ENCODE measurements at places on chromosomes 13 and 19.

DNA sequence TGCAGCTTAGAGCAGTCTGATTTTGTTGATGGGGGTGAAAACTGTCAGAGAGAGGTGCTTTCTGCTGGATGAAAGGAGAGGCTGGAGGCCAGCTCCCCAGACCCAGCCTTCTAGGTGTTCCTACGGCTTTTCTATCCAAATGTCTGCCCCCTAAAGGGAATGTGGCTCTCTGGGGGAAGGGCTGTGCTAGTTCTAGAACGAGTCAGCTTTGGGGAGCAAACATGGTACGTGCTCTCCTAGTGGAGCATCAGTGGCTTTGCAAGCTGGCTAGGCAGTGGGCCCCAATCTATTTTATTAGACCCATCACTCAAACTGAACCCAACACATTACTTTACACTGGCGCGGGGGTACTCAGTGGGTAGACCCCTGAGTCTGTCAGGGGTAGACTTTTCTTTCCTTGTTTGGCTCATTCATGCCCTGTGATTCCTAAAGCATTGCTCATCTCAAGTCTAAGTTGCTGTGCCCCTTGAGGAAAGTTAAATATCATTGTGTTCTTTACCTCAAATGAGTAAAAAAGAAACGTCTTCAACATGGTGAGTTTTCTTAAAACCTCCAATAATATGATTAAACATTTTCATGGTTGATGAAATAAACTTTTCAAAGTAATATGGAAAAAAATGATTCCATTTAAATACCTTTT, 254.9 kb downstream of the DLEU7 start:
- DNase-seq = no peak

DNA sequence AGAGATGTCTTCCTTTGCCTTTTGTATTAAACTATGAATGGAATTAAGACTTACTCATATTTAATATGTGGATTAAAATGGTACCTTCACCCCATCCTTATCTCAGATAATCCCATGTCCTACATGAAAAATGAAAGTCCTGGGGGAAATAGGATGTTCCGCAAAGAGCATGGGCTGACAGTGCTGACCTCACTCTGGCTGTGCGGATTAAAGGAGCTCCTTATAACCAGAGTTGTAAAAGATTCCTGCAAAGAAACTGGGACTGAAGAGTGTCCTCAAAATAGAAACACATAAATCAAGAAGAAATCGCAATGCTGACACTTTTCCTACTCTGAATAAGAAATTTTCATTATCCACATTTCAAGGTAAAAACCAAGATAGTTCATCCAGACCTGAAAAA, 384.5 kb downstream of the LIG4 start:
- no peak for DNase-seq

- no peak for DNase-seq
Measured at GRCh38 chr19:27740396-27740795, 1472.6 kb downstream of the UQCRFS1 start.

DNA sequence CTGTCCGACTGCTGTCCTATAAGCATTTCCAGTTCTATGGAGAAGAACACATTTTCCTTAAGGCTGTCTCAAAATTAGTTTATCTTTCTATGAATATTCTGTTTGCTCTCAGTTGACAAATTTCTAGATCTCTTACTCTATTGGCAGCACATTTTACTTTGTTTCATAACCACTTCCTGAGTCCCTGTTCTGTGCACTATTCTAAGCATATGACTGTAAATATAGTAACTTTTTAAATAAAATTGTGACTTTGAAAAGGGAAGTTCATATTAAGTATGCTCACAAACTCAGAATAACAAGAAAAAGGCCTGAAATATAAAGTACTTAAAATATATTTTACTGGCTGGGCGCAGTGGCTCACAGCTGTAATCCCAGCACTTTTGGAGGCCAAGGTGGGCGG, 56.5 kb upstream of the HTR2A start:
- DNase-seq = no peak

- no peak for DNase-seq
Measured at GRCh38 chr19:4429771-4430171, 27.3 kb downstream of the CHAF1A start.

DNA sequence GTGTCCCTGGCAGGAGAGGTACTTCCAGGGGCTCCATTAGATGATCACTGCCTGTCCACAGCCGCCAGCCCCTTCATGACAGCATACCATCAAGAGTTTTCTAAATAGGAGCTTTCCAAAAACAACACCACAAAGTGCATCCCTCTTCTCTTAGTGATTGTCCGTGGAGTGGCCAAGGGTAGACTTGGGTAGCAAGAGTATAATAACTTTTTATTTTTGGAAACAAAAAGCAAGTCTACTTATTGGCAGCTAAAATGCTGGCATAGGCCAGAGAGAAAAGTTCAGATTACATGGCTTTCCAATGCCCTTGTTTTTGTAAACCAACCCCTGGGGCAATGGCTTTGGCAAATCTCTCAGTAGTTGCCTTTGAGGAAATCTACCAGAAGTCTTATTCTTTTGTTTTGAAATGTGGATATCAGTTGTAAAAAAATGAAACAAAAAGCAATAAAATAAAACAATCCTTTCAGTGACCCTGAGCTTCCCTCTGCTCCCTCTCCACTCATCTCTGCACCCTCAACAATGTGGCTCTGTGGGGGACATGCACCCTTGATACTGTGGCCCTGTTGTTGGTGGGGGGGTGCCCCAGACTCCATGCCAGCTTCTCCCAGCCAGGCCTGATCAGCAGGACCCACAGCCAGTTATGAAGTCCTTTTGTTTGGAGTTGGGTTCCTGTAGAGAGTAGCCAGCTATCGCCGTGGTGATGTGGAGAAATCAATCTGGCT, 294.1 kb downstream of the DLEU7 start:
- DNase-seq = no peak

DNA sequence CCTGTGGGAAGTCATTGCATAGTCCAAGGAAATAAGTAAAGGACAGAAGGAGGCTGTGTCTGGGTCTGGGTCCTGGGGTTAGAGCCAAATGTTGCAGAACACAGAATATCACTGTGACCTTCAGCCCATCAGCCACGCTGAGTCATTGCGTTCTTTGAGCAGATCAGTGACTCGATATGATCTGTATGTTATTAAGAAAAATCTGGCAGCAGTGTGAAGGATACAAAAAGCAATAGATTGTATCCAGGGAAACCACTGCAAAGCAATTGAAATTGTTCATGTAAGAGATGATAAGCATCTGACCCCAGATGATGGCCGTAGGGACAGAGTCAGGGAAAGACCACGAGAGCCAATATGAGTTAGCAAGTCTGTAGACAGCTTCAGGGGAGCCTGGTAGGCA, 1575.1 kb upstream of the SLC10A2 start:
- no peak for DNase-seq

DNA sequence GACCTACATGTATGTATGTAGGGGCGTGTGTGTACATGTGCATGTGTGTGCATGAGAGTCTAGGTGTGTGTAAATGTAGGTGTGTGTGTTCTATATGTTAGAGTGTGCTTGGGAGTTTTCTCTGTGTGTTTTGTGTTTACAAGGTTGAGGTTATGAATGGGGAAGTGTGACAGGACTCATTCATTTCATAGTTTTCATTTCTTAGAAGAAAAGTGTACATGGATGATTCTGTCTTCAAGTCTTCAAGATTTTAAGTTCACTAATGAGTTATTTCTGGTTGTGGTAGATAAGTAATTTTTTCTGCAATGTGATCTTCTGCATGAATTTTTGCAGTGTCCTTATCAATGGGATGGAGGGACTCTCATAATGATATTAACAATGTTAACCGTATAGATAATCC, 118.2 kb upstream of the SLC10A2 start:
- no peak for DNase-seq

- no peak for DNase-seq
Measured at GRCh38 chr19:16949496-16950023, 60.8 kb downstream of the F2RL3 start.

- no peak for DNase-seq
Measured at GRCh38 chr19:35291916-35292315, at the start of gene MAG. Gene MAG, plus strand, starts transcription at chr19:35292161. Its CDS starts 3,248 bp downstream, at chr19:35295409.

GRCh38 chr13:85654227-85654626, 145.0 kb downstream of the SLITRK6 start:
- DNase-seq = peak; percentile 29

- DNase-seq = no peak
Measured at GRCh38 chr13:91045351-91046034, 302.0 kb upstream of the MIR17HG start.

DNA sequence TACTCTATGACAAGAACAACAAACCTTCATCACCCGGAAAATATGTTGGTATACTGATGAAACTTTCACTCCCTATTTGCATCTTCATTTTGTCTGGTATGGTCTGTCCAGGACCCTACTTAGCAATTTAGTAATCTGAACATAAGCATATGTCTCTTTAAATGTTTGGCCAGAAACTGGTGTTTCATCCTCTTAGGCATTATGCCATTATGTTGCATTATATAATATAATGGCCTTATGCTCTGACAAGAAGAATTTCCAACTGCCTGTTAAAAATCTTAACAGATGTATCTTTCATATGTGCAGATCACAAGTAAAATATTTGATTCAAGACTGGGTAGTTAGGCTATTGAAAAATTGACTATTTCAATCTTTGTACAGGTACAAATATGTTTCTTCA, 610.6 kb upstream of the PRR20A start:
- DNase-seq = no peak

- no peak for DNase-seq
Measured at GRCh38 chr13:40503966-40504591, 162.4 kb downstream of the FOXO1 start.

- DNase-seq = no peak
Measured at GRCh38 chr13:24905242-24905641, 141.3 kb downstream of the RNF17 start.

GRCh38 chr19:33699754-33700407, 78.1 kb downstream of the CHST8 start:
- no peak for DNase-seq

- DNase-seq = no peak
Measured at GRCh38 chr13:111099290-111099689, 15.8 kb upstream of the ARHGEF7 start.

- no peak for DNase-seq
Measured at GRCh38 chr13:51856027-51856736, 5.6 kb upstream of the CCDC70 start.

DNA sequence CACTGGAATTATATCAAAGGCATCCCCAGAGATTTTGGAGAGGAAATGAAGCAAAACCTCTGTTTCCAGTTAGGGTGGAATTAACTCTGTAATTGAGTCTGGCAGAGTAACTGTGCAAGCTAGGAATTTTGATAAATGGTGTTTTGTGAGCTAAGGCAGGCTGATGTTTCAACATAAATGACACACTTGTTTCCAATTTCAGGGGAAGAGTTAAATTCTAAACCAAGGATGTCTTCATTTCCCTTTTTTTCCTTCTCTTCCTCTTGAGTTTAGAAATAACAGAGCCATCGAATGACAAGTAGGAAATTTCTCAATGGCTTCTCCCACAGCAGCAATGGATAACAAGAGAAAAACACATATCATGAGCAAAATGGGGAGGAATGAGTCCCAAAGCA, 131.2 kb downstream of the IRS2 start:
- no peak for DNase-seq

- no peak for DNase-seq
Measured at GRCh38 chr13:22647156-22647850, 533.5 kb upstream of the SGCG start.

DNA sequence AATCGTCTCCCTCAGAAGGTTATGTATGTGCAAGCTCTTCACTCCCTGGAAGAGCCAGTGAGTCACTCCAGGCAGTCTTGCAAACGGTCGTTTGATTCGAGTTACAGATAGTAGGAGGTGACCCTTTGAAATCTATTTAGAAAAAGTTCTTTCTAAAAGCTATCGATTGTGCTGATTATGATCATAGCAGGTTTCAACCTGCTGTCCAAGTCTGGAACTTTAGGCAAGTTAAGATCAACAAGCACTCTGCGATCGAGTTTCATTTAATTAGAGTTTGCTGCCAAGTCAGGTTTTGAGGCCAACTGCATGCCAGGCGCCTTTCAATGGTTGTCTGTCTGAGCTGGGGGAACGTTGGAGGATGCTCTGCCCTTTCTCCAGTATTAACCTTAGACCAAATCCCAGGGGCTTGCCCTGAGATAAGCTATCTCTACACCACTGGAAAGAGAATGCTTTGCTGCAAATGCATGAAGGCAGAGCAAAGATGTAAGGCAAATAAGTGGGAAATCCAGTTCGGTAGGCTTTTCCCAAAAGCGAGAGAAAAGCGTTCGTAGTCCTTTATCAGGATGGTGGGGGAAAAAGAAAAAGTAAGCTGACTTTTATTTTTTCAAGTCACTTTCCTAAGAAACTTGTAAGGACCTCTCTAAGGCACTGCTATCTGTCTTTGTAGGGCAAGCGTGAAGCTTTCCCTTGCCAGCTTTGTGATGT, 287.5 kb downstream of the ATP8A2 start:
- DNase-seq = no peak

DNA sequence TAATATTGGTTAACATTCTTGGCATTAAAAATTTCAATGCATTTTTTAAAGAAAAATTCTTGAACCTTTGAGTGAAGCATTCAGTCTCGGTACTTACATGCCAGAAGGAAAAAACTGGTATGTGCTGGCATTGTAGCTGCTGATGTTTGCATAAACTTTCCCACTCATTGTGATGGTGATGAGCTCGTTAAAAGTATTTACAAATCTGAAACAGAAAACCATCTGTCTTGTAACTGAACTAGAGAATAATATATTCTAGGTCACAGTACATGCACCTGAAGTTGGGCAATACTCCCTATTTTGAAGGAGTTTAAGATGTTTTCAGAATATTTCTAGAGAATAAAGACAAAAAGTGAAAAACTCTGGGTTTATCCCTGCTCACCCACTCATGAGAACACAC, 64.1 kb downstream of the SLC15A1 start:
- DNase-seq = no peak

DNA sequence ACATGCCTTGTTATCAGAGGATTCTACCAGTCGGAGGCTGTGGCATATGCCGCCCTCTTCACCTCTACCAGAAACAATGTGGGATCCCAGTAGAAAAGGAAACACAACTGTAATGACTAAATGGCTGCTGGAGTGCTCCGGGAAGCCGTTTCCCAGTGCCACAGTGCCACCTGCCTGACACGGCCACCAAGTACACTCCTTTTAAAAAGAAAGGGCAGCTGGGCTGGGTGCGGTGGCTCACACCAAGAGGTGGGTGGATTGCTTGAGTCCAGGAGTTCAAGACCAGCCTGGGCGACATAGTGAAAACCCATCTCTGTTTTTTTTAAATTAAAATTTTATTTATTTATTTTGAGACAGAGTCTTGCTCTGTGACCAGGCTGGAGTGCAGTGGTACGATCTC, 67.3 kb downstream of the TRPM4 start:
- DNase-seq = no peak

- no peak for DNase-seq
Measured at GRCh38 chr19:14418856-14419105, 360 bp downstream of the DDX39A start.

GRCh38 chr13:110308656-110309359, 1.7 kb downstream of the COL4A2 start:
- DNase-seq = no peak

GRCh38 chr19:15268192-15268927, 36.1 kb upstream of the EPHX3 start:
- DNase-seq = no peak

GRCh38 chr13:79423801-79424642, 18.0 kb upstream of the RBM26 start:
- peak; percentile 28 for DNase-seq

Measured in KG1 (cell line).